ENCODE measurements at places on chromosomes 11 and 22.

GRCh38 chr11:6736495-6737121, 35.2 kb downstream of the OR2AG2 start:
- no peaks in the 10 kb centered on the region for H3K27me3 ChIP-seq
- H3K27ac ChIP-seq = no peak overlapping the region
- H3K36me3 ChIP-seq = peaks cover 9% of the 10 kb centered on the region
- no peak overlapping the region for H3K4me3 ChIP-seq

DNA sequence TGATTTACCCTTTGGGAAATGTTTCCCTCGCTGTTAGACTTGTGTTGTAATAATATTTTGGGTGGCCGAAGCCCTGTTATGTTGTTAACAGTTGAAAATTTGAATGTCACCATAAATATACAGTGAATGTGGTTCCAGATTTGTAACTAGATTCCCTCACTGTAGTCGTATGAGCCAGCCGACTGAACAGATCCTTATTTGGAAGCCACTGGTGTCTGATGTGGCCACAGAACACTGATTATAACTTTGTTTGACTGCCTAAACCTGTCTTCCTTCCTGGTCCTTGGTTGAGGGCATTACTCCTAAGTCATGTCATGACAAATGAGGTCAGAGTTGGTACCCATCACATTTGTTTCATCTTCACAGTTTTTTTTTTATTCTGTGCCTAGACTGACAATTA, 45.4 kb downstream of the YAP1 start:
- no peak for DNase-seq
- peaks cover 30% of the 10 kb centered on the region for H3K4me1 ChIP-seq

GRCh38 chr11:78666675-78667160, 92.1 kb upstream of the NARS2 start:
- no peak overlapping the region for H3K27ac ChIP-seq
- no peaks in the 10 kb centered on the region for H3K4me1 ChIP-seq
- no peaks in the 10 kb centered on the region for H3K27me3 ChIP-seq
- H3K36me3 ChIP-seq = no peaks in the 10 kb centered on the region

DNA sequence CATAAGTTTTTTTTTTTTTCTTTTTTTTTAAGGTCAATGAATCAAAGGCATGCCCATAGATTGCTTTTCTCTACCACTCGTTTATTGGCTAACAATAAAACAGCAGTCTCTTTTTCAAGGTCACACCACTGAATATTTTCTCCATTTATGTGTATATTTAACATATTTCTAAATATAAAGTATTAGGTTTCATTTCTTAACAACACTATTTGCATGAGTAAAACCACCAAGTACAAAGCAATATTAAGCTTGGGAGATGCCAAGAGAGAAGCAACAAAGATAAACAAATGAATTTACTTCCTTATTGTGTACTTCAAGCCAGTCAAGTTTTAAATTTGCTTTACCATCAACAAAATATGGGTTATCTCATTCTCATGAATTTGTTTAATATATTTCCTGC, 708.9 kb upstream of the CCDC179 start:
- no peak overlapping the region for H3K27ac ChIP-seq
- DNase-seq = no peak
- H3K4me3 ChIP-seq = no peak overlapping the region
- no peaks in the 10 kb centered on the region for H3K4me1 ChIP-seq

GRCh38 chr22:43944670-43945430, 10.4 kb upstream of the SAMM50 start:
- no peaks in the 10 kb centered on the region for H3K4me1 ChIP-seq
- H3K27me3 ChIP-seq = peaks cover 5% of the 10 kb centered on the region
- H3K27ac ChIP-seq = no peak overlapping the region
- no peaks in the 10 kb centered on the region for H3K36me3 ChIP-seq

DNA sequence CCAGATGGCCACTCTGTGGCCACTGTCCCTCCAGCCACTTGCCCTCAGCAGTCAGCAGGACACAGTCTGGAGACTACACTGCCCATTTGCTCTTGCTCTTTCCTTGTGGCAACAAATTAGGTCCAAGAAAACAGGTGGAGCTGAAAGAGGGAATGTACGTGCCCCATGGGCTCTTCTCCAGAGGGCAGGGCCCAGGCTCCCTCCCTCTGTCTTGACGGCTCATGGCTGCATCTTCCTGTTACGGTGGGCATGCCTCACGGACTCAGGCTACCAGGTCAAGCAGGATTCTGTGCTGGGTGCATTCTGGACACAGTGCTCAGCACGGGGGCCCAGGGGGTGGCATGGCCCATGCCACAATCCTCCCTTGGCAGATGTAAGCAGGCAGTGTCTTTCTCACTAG, 71.3 kb downstream of the MED15 start:
- peaks cover 85% of the 10 kb centered on the region for H3K36me3 ChIP-seq
- H3K4me1 ChIP-seq = peaks cover 22% of the 10 kb centered on the region
- H3K27ac ChIP-seq = no peak overlapping the region
- no peak for DNase-seq
- no peaks in the 10 kb centered on the region for H3K27me3 ChIP-seq

DNA sequence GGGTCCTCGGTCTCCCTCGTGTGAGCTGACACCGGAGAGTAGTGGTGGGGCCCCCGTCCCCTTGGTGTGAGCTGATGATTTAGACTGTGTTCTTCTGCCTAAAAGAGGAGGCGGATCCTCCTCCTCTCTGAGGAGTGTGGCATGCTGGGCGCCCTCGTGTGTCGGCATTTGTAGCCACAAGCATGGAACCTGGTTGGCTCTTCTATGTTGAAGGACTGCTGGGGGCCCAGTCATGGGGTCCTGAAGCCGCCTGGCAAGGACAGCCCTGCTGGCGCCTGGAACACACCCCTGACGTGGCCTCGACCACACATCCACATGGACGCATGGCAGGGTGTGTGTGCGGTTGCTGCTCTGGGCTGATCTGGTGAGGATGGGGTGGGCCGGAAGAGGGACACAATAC, 50.2 kb downstream of the AP2A2 start:
- no peak overlapping the region for H3K4me3 ChIP-seq
- H3K4me1 ChIP-seq = no peaks in the 10 kb centered on the region
- H3K27me3 ChIP-seq = no peaks in the 10 kb centered on the region

DNA sequence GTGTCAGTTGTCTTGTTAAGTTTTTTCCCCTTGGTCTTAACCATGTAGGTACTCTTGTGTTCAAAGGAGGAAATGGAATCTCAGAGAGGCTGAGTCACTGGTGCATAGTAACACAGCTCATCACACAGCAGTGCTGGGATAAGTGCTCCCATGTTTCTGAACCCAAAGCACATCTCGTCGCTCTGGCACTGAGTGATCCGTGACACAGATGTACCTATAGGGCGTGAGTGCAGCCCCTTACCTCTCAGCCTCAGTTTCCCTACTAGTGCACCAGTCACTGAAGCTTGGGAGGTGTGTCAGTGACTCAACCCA, 234.0 kb downstream of the ST3GAL4 start:
- DNase-seq = no peak
- H3K4me1 ChIP-seq = no peaks in the 10 kb centered on the region
- H3K36me3 ChIP-seq = no peaks in the 10 kb centered on the region
- no peak overlapping the region for H3K4me3 ChIP-seq
- H3K27ac ChIP-seq = no peak overlapping the region

DNA sequence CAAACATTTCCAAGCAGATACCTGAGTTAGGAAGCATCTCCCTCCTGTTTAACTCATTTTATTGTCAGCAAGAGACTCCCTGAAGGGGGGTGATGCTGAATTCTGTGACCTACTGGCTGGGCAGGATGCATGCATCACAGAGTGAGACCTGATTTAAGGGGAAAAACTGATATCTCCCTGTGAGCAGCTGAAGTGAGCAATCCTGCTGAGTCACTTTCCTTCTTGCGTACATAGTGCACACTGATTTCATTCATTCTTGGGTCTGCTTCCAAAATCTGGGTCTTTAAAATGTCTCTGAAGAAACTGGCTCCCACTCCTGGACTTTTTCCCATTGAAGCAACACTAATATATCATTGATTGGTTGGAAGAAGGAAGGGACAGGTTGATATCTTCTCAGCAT, 23.3 kb downstream of the P4HA3 start:
- H3K27ac ChIP-seq = no peak overlapping the region
- DNase-seq = no peak
- H3K4me1 ChIP-seq = no peaks in the 10 kb centered on the region
- H3K4me3 ChIP-seq = no peak overlapping the region

DNA sequence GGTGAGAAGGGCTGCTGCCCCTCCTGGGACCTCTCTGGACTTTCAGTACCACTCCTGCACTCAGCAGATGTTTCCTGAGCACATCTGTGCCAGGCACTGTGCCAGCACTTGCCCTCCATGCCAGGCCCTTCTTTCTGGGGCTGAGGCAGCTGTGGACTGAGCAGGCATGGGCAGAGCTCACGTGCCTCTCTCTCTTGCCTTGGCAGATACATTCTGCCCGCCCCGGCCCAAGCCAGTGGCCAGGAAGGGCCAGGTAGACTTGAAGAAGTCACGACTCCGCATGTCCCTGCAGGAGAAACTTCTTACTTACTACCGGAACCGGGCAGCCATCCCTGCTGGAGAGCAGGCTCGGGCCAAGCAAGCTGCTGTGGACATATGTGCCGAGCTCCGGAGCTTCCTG, 8.3 kb upstream of the ATF4 start:
- H3K4me1 ChIP-seq = no peaks in the 10 kb centered on the region
- no peaks in the 10 kb centered on the region for H3K27me3 ChIP-seq
- DNase-seq = no peak
- no peak overlapping the region for H3K4me3 ChIP-seq

DNA sequence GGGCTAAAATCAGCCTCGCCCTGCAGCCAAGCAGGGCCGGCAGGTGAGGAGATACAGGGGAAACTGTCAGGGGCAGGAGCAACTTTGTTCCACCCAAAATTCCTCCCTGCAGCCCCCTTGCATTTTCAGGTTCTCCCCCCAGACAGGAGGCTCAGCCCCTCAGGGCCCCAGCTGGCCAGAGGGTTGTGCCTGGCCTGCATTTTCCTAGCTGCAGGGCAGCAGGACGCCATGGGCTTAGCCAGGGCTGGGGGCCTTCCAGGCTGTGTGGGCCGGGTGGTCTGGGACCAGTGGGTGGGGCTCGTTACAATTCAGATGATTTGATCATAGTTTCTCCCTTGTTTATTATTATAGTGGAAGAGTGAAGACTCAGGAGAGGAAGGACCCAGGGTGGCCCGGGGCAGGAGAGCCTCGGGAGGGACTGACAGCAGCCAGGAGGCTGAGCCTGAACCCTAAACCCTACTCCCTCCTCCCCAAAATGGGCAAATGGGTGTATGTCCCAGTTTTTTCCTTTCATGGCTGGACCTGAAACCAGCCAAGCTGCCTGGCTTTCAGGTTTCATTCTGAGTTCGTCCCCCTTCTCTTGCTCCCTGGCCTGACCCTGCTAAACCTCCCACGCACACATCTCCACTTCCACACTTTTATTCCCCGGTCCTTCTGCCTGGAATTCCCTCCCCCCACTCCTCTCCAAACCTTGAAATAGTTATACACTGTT, 40.0 kb downstream of the AHNAK start:
- peaks cover 42% of the 10 kb centered on the region for H3K4me1 ChIP-seq
- no peaks in the 10 kb centered on the region for H3K36me3 ChIP-seq
- DNase-seq = no peak
- no peak overlapping the region for H3K27ac ChIP-seq

DNA sequence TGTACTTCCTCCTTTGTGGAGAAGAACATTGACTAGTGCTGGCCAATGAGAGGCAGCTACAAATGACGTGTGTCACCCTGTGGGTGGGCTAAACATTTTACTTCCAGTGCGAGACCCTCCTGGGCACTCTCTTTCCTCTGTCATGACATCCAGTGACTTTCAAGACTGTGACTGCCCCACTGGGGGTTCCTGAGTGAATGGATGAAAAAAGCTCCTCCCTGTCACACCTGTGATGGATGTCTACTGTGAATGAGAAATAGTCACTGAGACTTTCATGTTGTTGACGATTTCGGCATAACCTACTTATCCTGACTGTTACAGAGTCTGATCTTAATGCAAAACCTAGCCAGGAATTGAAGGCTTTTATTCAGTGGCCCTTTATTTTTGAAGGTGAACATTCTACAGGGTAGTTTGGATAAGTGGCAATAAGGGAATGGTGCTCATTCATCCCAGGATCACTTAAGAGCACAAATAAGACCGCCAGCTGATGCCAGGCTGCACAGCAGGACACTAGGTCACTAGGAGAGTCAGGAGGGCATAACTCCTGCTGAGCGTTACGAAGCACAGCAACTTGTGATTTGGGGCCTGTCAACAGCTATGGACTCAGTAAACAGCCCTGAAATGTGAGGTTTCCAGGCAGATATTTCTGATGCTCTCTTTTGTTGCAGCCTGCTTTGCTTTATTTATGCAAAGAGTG, 636.6 kb downstream of the NTM start:
- H3K27me3 ChIP-seq = no peaks in the 10 kb centered on the region
- no peak overlapping the region for H3K4me3 ChIP-seq
- no peaks in the 10 kb centered on the region for H3K4me1 ChIP-seq
- no peak overlapping the region for H3K27ac ChIP-seq
- H3K36me3 ChIP-seq = no peaks in the 10 kb centered on the region
- DNase-seq = no peak

DNA sequence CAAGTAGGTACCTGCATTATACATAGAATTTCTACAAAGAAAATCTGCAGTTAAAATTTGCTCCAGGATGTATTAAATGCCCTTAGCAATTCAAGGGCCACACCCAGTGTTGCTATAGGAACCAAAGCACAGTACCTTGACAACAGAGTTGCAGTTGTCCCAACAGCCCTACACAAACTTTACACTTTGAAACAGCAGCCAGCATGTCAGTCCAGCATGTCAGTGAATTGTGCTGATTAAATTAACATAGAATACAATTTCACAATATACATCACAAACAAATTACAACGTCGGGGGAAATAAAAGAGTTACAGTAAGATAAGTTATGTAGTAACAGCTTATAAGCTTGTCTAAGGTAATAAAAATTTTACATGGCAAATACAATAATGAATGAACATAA, 389.2 kb downstream of the SOX6 start:
- no peaks in the 10 kb centered on the region for H3K27me3 ChIP-seq
- H3K27ac ChIP-seq = no peak overlapping the region
- no peak for DNase-seq
- no peaks in the 10 kb centered on the region for H3K36me3 ChIP-seq

- H3K4me1 ChIP-seq = no peaks in the 10 kb centered on the region
- no peak overlapping the region for H3K27ac ChIP-seq
- no peak overlapping the region for H3K4me3 ChIP-seq
- DNase-seq = no peak
- no peaks in the 10 kb centered on the region for H3K36me3 ChIP-seq
Observed at GRCh38 chr11:80916173-80916798, 1475.5 kb upstream of the TENM4 start.

Measured in upper lobe of right lung (tissue), 1 donor.